ENCODE measurements at places on chromosomes 12 and 14.

GRCh38 chr14:61716956-61717355, 21.6 kb downstream of the HIF1A start:
- no peak for DNase-seq

GRCh38 chr14:104091061-104091926, 5.8 kb downstream of the ASPG start:
- no peak for DNase-seq

GRCh38 chr12:116346741-116347140, 69.2 kb upstream of the MED13L start:
- DNase-seq, result no peak

DNA sequence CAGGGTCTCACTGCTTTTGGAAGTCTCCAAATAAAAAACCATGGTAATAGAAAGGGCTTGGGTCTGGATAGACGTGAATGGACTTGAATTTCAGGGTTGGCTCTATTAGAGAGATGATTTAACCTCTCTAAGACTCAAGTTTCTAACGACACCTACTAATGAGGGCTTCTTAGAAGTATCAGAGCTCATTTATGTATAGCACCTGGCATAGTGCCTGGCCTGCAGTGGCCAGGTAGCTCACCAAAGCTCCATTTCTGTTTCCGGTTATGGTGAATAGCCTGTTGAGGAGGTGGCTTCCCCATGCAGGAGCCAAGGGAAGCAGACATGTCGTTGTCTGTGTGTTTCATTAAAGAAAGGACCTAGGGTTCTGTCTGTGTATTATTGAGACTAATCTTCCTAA, 108.6 kb downstream of the ETV6 start:
- DNase-seq, result no peak

GRCh38 chr12:105622846-105623736, 292.6 kb downstream of the C12orf75 start:
- no peak for DNase-seq

DNA sequence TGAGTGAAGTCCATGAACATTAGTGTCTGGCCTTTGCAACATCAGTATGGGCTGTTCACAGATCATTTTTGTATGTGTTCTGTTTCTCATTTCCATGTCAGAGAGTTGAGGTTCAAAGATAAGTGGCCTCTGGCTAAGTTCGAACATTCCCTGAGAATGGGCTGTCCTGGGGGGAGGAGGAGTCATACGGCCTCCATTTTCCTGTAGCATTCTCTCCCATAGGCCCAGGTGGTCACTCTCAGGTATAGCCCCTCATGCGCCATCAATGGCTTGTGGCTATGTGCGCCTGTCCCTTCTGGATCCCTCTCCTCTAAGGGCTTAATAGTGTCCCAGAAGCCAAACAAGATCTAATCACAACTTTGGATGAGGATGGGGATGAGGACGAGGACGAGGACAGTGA, 165.0 kb downstream of the PAX9 start:
- DNase-seq, result no peak

- no peak for DNase-seq
Measured at GRCh38 chr12:72388322-72388721, 116.2 kb downstream of the TRHDE start.

- DNase-seq, result no peak
Measured at GRCh38 chr12:101667591-101667990, 29.8 kb upstream of the CHPT1 start.

DNA sequence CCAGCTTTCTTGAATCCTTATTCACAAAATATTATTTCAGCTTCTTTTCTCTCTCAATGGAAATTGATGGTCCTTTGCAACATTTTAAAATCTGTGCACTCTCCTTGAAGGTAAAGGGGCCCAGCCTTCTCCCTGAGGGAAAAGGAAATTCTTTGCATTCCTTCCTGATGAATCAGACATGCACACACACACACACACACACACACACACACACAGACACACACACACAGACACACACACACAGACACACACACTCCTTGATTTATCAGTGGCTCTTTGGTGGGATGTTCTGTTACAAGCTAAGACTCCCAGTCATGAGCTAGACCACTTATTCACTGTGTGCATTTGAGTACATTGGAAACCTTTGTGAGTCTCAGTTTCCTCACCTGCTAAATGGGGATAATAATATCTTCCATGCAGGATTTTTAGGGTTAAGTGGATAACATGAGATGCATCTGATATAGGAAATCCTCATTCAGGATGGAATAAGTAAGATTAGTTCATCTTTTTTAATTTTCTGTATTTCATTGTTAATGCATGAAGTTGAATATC, 45.1 kb upstream of the HMGA2 start:
- DNase-seq, result no peak

DNA sequence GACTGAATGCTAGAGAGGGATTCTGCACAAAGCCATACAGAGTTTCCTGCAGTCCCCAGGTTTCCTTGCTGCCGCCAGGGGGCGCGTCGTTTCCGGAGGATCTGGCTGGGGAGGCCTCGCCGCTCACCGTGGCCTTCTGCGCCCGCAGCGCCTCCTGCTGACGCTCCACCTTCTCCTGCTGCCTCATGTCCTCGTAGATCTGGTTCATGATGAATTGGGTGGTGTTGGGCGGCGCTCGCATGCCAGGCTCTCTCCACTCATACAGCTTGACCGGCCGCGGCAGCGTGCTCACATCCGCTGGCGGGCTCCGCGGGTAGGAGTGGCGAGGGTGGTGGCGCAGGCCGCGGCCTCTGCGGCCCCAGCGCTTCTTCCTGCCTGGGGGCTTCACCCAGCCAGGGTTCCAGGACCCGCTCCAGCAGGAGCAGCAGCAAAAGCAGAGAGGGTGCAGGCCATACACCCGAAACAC, 987 bp downstream of the CCER1 start:
- peak; percentile 22 for DNase-seq

DNA sequence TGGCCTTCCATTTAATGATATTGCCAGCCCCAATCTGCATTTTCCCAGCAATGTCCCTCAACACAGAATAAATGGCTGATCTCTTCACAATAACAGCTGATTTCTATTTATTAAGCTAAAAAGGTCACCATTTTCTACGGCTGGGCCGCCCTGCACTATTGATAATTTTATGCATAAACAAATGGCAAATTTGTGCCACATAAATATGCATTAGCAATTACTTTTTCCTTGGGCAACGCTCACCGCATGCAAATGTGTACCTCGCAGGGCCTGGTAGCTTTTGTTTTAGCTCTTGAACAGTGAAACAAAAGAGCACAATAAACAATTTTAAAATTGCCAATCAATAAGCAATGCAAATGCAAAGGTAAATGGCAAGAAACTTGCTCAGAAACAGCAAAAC, 331.9 kb upstream of the SOX5 start:
- no peak for DNase-seq

- DNase-seq, result no peak
Measured at GRCh38 chr12:19093218-19093617, 36.3 kb upstream of the PLEKHA5 start.

- DNase-seq, result no peak
Measured at GRCh38 chr12:46535376-46535775, 162.8 kb upstream of the SLC38A2 start.

GRCh38 chr14:59333668-59334067, 131.5 kb downstream of the GPR135 start:
- no peak for DNase-seq

DNA sequence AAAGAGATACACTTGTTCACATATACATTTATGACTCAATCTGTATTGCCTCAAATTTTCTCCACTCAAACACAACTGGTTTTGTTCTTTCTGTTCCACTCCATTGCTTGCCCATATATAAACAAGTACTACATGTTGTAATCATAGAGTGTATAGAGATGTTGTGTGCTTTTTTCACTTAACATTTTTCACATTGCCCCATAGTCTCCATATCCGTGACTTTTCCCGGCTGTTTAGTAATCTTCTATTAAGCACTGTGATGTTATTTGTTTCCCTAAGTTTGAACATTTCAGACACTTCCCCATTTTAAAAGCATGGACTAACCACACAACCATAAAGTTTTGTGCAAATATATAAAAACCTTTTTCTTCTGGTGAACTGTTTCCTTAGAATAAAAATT, 45.5 kb upstream of the PTPRR start:
- no peak for DNase-seq

DNA sequence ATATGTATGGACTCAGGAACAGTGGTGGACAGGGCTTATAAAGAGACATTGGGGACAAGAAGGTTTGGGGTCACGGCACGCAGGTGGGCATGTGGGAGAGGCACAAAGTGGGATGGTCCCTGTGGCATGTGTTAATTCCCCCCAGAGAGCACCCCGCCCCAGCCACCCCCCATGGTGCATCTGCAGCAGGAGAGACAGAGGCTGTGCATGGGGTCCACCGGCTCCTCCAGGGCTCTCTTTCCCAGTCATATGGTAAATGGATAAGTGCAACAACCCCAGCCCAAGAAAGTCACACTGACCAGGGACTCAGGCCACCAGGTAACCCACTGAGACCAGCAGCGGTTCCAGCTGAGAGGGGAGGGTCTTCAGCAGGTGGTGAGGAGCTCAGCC, 242.1 kb downstream of the BCL11B start:
- no peak for DNase-seq

DNA sequence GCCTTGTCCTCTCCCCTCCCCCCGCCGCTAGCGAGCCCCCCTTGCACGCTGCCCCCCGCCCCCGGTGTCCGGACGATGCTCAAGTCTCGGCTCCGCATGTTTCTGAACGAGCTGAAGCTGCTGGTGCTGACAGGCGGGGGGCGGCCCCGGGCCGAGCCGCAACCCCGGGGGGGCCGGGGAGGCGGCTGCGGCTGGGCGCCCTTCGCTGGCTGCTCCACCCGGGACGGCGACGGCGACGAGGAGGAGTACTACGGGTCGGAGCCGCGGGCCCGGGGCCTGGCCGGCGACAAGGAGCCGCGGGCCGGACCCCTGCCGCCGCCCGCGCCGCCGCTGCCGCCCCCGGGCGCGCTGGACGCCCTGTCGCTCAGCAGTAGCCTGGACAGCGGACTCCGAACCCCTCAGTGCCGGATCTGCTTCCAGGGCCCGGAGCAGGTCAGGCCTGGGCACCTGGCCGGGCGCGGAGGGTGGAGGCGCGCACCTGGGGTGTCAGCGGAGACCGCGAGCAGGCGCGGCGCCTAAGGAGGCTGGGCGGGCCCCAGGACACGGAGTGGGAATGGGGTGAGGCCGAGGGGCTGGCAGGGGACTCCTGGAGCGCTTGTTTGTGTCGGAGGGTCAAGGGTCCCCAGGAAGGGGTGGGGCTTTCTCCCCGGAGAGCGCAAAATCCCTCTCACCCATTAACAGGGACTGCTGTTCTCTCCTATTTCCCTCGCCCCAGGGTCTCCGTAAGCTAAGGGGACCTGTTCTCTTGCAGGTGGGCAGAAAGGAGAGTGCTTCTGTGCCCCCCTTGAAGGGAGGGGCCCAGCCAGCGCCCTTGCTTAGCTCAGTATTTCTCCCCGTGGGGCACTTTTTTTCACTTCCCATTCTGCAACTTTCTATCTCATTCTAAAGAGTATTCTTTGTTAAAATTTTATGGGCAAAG, 810 bp downstream of the MARCHF9 start:
- peak; percentile 45 for DNase-seq

DNA sequence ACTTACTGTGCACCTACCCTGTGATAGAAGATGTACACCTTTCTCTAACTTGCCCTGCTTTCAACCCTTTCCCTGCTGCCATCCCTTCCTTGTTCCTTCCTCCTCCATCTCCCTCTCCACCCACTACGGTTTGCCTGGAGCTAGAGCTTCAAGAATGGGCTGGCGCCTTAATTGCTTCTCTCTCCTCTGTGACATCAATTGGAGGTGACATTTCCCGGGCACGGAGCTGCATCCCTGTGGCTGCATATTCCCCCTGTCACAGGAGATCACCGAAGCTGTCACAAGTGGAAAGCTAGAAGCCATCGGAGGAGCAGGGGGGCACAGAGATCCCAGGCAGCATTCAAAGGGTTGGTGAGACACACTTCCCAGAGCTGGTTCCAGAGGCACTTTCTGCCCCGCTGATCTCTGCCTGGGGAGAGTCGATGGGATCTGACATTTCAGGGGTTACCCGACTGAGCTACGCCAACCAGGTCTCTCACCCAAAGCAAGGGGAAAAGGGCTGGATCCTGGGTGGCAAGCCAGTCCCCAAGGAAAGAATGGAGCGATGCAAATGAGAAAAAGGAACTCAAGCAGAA, 604.9 kb downstream of the MED13L start:
- no peak for DNase-seq

- no peak for DNase-seq
Measured at GRCh38 chr12:121957861-121958515, 39.6 kb downstream of the CFAP251 start.

DNA sequence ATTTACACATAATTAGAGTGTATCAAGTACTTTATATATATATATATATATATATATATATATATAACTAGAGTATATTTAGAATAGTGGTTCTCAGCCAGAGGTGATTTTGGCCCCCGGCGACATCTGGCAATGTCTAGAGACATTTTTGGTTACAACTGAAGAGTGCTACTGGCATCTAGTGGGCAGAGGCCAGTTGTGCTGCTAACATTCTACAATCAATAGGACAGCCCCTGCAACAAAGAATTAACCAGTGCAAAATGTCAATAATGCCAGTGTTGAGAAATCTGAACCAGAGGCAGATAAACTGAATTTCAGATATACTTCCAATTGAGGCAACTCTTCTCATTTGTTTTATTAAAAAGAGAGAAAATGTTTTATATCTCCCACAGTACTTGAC, 8.9 kb downstream of the GTF2A1 start:
- DNase-seq, result no peak

DNA sequence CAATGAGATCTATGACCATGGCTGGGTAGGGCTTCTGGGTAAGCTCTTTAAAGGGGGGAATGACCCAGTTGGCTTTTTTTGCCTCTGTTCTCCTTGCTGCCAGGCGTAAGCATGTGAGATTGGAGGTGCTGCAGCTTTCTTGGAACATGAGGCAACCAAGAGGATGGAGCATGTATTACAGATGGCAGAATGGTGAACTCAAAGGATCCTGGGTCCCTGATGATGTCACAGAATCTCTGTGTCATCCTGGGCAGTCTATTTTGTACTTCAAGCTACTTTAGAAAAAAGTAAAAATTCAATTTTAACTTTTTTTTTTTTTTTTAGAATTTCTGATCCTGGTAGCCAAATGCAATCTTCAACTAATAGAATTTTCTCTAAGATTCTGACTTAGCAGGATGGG, 8.0 kb downstream of the KRT82 start:
- no peak for DNase-seq

DNA sequence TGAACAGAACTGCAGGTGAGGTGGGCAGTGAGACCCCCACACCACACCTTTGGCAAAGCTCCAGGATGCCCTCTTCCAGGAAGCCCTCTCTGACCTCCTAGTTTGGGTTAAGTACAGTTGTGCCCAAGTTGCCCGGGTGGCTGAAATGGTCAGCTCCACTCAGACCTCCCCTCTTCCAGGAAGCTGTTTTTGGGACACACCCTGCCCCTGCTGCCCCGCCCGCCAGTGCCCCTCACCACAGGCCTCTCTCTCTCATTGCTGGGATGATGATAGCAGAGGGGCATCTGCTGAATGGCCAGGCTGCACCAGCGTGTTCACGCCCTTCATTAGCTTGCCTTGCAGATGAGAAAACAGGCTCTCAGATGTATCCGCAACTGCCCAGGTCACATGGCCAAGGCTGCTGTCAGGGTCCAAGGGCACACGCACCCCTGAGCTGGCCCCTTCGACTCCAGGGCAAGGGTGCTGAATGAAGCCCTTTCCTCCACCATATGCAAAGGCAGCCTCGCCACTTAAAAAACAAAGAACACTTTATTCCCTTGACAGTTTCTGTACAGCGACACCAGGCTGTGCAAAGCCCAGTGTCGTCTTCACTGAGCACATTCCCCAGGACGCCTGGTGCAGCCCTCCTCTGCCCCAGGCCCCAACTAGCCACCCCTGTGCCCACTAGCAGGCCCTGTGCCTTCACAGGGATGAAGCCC, 15.5 kb downstream of the SLC25A29 start:
- no peak for DNase-seq
